Thymus (tissue), 14 donors: ENCODE measurements at places on chromosomes 7 and 10. TPM values are rescaled to one million over a fixed set of nuclear protein-coding genes. Genes with fewer than 3 reads are reported as not detected.

DNA sequence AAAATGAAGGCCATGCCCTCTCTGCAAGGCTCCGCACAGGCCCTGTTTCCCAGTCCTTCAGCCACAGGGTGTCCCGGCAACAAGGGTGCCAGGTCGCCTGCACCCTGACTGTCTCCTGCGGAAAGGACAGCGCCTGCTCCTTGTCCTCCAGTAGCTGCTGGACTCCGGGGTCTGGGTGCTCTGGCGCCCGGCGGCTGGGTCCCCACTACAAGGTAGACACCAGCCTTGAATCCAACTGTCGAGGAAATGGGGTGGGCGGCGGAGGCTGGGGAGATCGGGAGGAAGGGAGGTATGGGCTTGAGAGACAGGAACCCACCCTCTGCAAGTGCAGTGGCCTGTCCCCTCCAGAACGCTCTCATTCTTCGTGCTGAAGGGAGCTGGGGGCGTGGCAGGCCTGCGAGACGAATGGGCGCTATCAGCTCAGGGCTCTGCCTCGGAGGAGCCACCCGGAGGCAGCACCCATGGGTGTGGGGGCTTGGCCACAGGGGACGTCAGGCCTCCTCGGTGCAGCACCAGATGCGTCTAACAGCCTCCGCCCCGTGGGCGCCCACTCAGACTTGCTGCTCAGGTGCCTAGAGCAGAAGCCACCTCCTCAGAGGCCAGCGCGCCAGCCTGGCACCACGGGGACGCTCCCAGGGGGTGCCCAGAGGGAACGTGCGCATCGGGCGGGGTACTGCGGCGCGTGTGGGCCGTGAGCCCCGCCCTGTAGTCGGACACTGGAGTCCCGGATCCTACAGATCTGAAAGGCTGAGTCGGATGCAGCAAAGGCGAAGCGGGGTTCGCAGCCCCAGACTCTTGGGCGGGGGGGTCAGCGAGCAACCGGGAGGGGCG is 15.6 kb downstream of the ADAM8 start:
- H3K4me3 ChIP-seq, result peak overlapping the region; percentile 85
- no peaks in the 10 kb centered on the region for H3K27me3 ChIP-seq
- H3K36me3 ChIP-seq, result no peaks in the 10 kb centered on the region
- H3K27ac ChIP-seq, result no peak overlapping the region

GRCh38 chr7:77464589-77464988 is 48.4 kb upstream of the GSAP start:
- DNase-seq, result no peak
- no peaks in the 10 kb centered on the region for H3K27me3 ChIP-seq
- no peak overlapping the region for H3K4me3 ChIP-seq
- H3K27ac ChIP-seq, result no peak overlapping the region
- H3K36me3 ChIP-seq, result no peaks in the 10 kb centered on the region

- H3K27ac ChIP-seq, result no peak overlapping the region
- no peak for DNase-seq
- no peak overlapping the region for H3K4me3 ChIP-seq
- peaks cover 18% of the 10 kb centered on the region for H3K36me3 ChIP-seq
- no peaks in the 10 kb centered on the region for H3K27me3 ChIP-seq
Observed at GRCh38 chr7:70773406-70773805, 358.5 kb upstream of the GALNT17 start.

DNA sequence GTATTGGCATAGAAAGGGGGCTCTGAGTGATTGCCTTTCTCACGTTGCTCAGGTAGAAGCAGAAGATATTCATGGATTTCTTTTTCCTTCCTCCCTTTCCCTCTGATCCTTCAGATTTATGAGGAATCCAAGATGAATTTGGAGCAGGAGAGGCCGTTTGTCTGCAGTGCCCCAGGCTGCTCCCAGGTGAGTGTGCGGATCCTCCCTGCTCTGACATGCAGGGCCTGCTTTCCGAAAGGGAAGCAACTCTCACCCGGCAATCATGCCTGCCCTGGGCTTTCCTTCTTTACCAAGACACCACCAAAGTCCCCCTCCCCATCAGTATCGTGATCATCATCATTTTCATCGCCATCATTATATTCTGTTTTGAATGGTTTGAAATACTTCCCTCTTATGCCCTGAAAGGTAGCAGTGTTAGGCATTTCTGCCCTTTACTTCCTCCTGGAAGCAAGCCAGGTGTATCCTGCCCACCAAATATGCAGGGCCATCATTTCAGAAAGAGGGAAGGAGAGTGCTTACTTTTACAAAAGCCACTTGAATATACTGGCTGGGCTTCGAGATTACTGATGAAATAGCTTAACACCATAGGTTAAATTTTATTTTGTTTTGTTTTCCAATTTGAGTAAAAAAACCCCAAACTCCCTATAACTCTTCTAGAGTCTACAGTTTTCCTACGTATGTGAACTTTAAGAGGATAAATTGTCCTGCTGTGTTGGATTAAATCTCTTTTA is 75.9 kb downstream of the CREB5 start:
- no peak overlapping the region for H3K27ac ChIP-seq
- no peak overlapping the region for H3K4me3 ChIP-seq
- no peak for DNase-seq
- no peaks in the 10 kb centered on the region for H3K27me3 ChIP-seq
- H3K4me1 ChIP-seq, result no peaks in the 10 kb centered on the region
- H3K36me3 ChIP-seq, result no peaks in the 10 kb centered on the region

GRCh38 chr10:126917975-126918908 is 13.0 kb downstream of the DOCK1 start:
- no peaks in the 10 kb centered on the region for H3K36me3 ChIP-seq
- H3K4me1 ChIP-seq, result no peaks in the 10 kb centered on the region
- DNase-seq, result no peak

DNA sequence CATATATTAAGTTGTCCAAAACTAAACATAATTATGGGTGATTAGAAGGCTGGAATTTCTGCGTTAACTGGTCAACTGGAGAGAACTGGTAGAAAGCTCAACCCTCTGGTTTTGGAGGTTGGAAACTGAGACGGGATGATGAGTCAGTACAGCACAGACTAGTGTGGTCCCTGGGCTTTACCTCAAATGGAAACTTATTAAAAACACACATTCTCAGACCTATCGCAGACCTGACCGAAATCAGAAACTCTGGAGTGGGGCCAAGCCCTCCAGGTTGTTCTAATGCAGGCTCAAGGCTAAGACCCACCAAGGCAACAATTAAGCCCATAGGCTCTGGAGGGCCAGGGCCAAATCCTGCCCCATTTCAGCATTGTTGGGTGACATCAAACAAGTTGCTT is 136.9 kb downstream of the KCNMA1 start:
- no peak overlapping the region for H3K27ac ChIP-seq
- DNase-seq, result no peak
- no peaks in the 10 kb centered on the region for H3K36me3 ChIP-seq

DNA sequence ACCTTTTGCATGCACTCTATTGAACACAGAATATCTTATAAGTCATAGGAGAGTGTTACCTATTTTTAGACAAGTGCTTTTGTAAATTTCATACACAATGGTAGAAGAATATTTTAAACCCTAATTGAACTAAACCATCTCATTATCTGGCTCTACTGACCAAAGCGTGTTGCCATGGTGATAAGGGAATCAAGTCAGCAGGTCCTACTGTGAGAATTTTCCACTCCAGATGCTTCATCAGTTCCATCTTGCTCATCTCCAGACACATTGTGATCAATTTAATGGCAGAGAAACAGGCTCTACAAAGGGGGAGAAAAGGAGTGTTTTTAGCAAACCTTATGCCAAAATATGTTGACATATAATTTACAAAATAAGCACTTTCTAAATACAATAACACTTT is 621.9 kb upstream of the GHITM start:
- DNase-seq, result no peak
- no peaks in the 10 kb centered on the region for H3K27me3 ChIP-seq
- no peak overlapping the region for H3K4me3 ChIP-seq
- H3K36me3 ChIP-seq, result no peaks in the 10 kb centered on the region
- H3K4me1 ChIP-seq, result no peaks in the 10 kb centered on the region
- no peak overlapping the region for H3K27ac ChIP-seq

- no peaks in the 10 kb centered on the region for H3K4me1 ChIP-seq
- no peak for DNase-seq
- no peak overlapping the region for H3K27ac ChIP-seq
- H3K36me3 ChIP-seq, result no peaks in the 10 kb centered on the region
- no peak overlapping the region for H3K4me3 ChIP-seq
- no peaks in the 10 kb centered on the region for H3K27me3 ChIP-seq
Observed at GRCh38 chr7:120733143-120733542, 124.8 kb downstream of the TSPAN12 start.

GRCh38 chr7:14754631-14755030 is 147.9 kb downstream of the DGKB start:
- no peak for DNase-seq
- H3K27me3 ChIP-seq, result no peaks in the 10 kb centered on the region
- no peaks in the 10 kb centered on the region for H3K4me1 ChIP-seq
- H3K4me3 ChIP-seq, result no peak overlapping the region
- no peak overlapping the region for H3K27ac ChIP-seq

DNA sequence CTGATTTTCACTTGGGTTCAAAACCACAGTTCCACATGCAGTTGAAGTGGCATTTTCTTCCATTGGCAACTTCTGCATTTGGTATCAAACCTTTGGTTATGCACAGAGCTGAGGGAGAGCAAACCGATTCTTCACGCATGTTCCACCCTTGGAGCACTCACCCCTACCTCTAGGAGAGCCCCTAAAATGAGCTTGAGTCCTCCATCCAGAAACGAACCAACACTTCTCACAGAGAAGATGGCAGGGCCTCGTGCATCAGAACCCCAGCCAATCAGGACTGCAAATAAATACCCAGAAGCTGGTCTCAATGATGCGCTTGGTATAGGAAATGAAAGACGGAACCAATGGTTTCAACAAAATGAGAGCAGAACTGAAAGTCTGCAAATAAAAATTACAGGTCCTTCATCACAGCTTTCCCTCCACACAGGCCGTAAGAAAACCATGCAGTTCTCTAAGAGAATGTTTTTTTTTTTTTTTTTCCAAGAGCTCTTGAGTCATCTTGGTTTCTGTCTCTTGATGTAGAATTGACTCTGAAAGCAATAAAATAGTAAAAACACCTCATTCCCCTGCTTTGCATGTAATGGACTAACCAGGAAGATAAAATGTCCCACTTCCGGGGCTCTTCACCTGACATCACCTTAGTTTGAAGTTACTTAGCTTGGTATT is 23.9 kb downstream of the KLF6 start:
- H3K4me3 ChIP-seq, result no peak overlapping the region
- no peak overlapping the region for H3K27ac ChIP-seq
- H3K36me3 ChIP-seq, result no peaks in the 10 kb centered on the region
- no peaks in the 10 kb centered on the region for H3K27me3 ChIP-seq
- H3K4me1 ChIP-seq, result peaks cover 56% of the 10 kb centered on the region

- no peak overlapping the region for H3K4me3 ChIP-seq
- no peaks in the 10 kb centered on the region for H3K27me3 ChIP-seq
- H3K4me1 ChIP-seq, result no peaks in the 10 kb centered on the region
- DNase-seq, result no peak
Observed at GRCh38 chr7:115679976-115680375, 350.6 kb downstream of the TFEC start.

DNA sequence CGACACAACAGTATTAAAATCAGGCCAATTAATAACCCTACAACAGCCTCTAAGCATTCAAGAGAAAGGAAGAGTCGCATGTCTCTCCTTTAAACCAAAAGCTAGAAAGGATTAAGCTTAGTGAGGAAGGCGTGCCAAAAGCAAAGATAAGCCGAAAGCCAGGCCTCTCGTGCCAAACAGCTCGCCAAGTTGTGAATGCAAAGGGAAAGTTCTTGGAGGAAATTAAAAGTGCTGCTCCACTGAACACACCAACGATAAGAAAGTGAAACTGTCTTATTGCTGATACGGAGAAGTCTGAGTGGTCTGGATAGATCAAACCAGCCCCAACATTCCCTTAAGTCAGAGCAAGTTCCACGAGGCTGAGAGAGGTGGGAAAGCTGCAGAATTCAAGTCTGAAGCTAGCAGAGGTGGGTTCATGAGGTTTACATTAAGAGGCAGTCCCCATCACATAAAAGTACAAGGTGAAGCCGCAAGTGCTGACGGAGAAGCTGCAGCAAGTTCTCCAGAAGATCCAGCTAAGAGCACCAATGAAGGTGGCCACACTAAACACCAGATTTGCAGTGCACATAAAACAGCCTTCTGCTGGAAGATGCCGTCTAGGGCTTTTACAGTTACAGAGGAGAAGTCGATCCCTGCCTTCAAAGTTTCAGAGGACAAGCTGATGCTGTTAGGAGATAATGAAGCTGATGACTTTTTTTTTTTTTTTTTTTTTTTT is 194.8 kb downstream of the MAD1L1 start:
- DNase-seq, result peak; percentile 65
- no peaks in the 10 kb centered on the region for H3K27me3 ChIP-seq
- H3K4me1 ChIP-seq, result peaks cover 42% of the 10 kb centered on the region
- peak overlapping the region; percentile 53 for H3K27ac ChIP-seq
- peak overlapping the region; percentile 6 for H3K4me3 ChIP-seq

DNA sequence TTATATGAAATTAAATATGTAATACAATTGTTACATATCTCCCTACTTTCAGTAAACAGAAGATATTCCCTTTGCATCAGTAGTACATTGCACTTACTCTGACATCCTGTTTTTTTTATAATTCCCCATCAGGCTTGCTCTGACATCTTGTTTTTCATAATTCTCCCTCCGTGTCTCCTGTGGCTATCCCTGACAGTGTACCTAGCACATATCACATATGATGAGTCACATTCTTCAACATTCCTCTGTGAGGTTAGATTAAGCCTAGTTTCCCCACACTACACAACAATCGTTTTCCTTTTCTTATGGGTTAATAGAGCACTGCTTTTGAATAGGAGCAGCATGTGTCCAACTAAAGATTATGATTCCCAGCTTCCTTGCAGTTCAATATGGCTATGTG is 250.6 kb upstream of the NPVF start:
- DNase-seq, result no peak
- no peaks in the 10 kb centered on the region for H3K36me3 ChIP-seq
- H3K27me3 ChIP-seq, result no peaks in the 10 kb centered on the region
- no peak overlapping the region for H3K27ac ChIP-seq

GRCh38 chr7:47538846-47539311 is 43.0 kb downstream of the TNS3 start:
- H3K4me1 ChIP-seq, result no peaks in the 10 kb centered on the region
- no peak for DNase-seq
- no peak overlapping the region for H3K27ac ChIP-seq
- no peak overlapping the region for H3K4me3 ChIP-seq
- peaks cover 10% of the 10 kb centered on the region for H3K27me3 ChIP-seq
- no peaks in the 10 kb centered on the region for H3K36me3 ChIP-seq

GRCh38 chr10:35377050-35377728 is 40.9 kb downstream of the CCNY start:
- no peaks in the 10 kb centered on the region for H3K36me3 ChIP-seq
- no peak overlapping the region for H3K27ac ChIP-seq
- no peaks in the 10 kb centered on the region for H3K27me3 ChIP-seq
- DNase-seq, result no peak
- H3K4me1 ChIP-seq, result peaks cover 10% of the 10 kb centered on the region

- DNase-seq, result no peak
- H3K27me3 ChIP-seq, result no peaks in the 10 kb centered on the region
- peaks cover 5% of the 10 kb centered on the region for H3K4me1 ChIP-seq
- no peak overlapping the region for H3K27ac ChIP-seq
- no peaks in the 10 kb centered on the region for H3K36me3 ChIP-seq
Observed at GRCh38 chr10:14879124-14879927, 660 bp downstream of the SUV39H2 start.

ITGB8 gene
- polyA plus RNA-seq, result 2.6 TPM

ZNF467 gene
- polyA plus RNA-seq, result 8.8 TPM

KCNH2 gene
- 1.5 TPM for polyA plus RNA-seq

GARS1 gene
- polyA plus RNA-seq, result 56.9 TPM

NXPH1 gene
- 0.07 TPM for polyA plus RNA-seq

UNC5B gene
- 2.2 TPM for polyA plus RNA-seq

NPC1L1 gene
- polyA plus RNA-seq, result 0.14 TPM

FOXI2 gene
- 0.25 TPM for polyA plus RNA-seq

ZNF438 gene
- 10.2 TPM for polyA plus RNA-seq

CHN2 gene
- 6.5 TPM for polyA plus RNA-seq

COA1 gene
- polyA plus RNA-seq, result 89.2 TPM

AKR1C2 gene
- polyA plus RNA-seq, result 3.8 TPM

TAS2R38 gene
- polyA plus RNA-seq, result 0.05 TPM
